Fibroblast of mammary gland (primary cell): ENCODE measurements at places on chromosomes 5 and 9.
A peak's percentile ranks its signal among the peaks of the same experiment; 100 is the strongest.

GRCh38 chr9:18061856-18062255 lies 412.1 kb upstream of the ADAMTSL1 start:
- DNase-seq, result peak; percentile 35

DNA sequence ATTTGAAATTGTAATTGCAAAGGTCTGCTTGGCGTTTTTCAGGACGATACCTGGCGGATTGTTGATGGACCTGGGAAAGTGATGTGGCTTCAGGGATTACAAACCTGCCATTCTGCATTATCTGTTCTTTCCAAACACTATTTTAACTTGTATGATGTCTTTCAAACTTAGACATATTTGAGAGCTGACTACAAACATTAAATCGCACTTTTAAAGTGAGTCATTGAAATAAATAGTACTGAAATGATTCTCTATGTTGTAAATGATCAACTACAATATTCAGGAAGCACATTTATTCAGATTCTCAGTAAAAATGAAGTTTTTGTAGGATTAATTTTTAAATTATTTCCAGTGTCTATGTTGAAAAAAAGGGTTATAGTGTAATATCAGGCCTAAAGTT lies 32.3 kb upstream of the TMEM171 start:
- DNase-seq, result no peak

- DNase-seq, result peak; percentile 43
Measured at GRCh38 chr5:76791461-76791860, 27.4 kb upstream of the F2RL1 start.

- no peak for DNase-seq
Measured at GRCh38 chr5:43676083-43676840, 73.3 kb downstream of the NNT start.
